Activated naive CD4-positive, alpha-beta T cell treated with anti-CD3 and anti-CD28 coated beads, Interleukin-2, amount 10 ng/mL, durations not matched to agents 7 days and 5 days (primary cell): ENCODE measurements at places on chromosomes 4 and X.

DNA sequence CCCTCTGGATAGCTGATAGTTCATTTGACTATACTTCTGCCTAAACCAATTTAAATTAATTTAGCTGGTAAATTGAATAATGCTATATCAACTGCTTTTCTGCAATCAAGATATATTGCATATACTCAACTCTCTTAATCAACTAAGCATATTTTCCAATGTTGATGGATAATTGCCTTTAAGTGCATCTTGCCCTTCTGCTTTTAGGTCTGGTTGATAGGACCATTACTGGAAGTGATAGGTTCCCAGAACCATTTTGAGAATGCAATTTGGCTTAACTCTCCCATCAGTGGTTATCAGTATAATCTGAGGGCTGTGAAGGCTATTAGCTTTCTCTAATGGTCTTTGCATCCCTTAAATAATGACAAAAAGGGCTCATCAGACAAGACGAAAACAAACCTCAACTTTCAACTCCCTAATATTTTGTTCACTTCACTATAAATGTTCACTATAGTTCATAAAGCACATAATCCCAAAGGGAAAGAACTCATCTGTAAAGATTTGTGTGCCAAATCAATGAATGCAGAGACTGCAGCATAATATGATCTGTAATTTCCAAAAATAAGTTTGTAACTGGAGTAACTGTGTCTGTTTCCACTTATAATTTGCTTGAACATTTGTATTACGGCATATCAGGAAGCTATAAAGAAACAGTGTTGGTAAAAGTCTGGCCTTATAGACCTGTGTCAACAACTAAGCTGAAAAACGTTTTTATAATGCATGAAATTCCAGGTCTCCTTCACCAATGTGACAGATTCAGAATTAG, 273.6 kb downstream of the FBXO8 start:
- H3K27me3 ChIP-seq: no peaks in the 10 kb centered on the region
- no peak overlapping the region for H3K4me3 ChIP-seq

- no peak overlapping the region for H3K27ac ChIP-seq
- peaks cover 3% of the 10 kb centered on the region for H3K36me3 ChIP-seq
- DNase-seq: no peak
- H3K4me1 ChIP-seq: peaks cover 44% of the 10 kb centered on the region
- no peak overlapping the region for H3K4me3 ChIP-seq
These were observed 2.4 kb downstream of the CORIN start for GRCh38 chr4:47835494-47835893.

- H3K27ac ChIP-seq: no peak overlapping the region
- no peak overlapping the region for H3K4me3 ChIP-seq
- no peak for DNase-seq
- no peaks in the 10 kb centered on the region for H3K4me1 ChIP-seq
- no peaks in the 10 kb centered on the region for H3K27me3 ChIP-seq
These were observed 52.7 kb downstream of the TMEM164 start for GRCh38 chrX:110055616-110056015.

GRCh38 chrX:48998391-48998790, 3.7 kb downstream of the GRIPAP1 start:
- peaks cover 31% of the 10 kb centered on the region for H3K4me1 ChIP-seq
- H3K36me3 ChIP-seq: peaks cover 53% of the 10 kb centered on the region
- no peak overlapping the region for H3K27ac ChIP-seq
